ENCODE measurements at places on chromosomes 5 and 9.

DNA sequence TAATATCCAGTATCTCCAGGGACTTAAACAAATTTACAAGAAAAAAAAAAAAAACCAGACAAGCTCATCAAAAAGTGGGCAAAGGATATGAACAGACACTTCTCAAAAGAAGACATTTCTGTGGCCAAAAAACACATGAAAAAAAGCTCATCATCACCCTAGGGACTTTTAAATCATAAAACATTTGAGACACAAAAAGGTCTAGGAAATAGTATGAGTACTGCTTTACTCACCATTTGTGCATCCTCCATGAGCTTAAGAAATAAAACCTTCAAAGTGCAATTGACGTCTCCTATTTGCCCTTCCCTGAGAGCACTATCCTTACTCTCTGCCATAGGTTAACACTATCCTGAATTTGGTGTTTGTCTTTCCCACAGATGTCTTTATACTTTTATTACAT lies 193.7 kb upstream of the NREP start:
- no peak for DNase-seq

GRCh38 chr9:83675466-83675865 lies 32.3 kb downstream of the UBQLN1 start:
- DNase-seq, result no peak

DNA sequence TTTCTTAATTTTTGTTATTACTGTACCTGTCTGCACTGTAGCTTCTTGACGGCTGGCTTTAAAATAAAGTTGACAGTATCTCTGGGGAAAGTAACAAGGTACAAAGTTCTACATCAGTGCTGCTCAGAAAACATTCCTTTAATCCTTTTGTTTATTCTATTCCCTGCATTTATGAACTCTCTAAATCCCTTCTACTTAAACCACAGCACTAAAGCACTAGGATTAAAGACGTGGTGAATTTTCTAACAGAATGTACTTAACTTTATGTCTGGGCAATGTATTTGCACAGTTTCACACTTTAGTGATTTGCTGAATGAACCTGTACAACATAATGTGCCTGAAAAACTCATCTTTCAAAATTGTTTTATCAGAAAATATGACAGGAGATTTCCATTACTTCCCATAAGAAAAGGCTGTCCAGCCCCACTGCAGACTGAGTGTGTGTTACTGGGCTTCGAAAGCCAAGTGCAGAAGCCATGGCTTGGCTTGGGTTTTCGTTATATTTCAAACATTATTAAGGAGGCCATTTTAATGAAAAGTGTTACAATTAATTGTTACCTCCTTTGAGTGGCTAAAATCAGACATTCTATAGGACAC lies 43.8 kb downstream of the LHFPL2 start:
- DNase-seq, result no peak

GRCh38 chr9:23790351-23791260 lies 35.4 kb downstream of the ELAVL2 start:
- DNase-seq, result no peak

DNA sequence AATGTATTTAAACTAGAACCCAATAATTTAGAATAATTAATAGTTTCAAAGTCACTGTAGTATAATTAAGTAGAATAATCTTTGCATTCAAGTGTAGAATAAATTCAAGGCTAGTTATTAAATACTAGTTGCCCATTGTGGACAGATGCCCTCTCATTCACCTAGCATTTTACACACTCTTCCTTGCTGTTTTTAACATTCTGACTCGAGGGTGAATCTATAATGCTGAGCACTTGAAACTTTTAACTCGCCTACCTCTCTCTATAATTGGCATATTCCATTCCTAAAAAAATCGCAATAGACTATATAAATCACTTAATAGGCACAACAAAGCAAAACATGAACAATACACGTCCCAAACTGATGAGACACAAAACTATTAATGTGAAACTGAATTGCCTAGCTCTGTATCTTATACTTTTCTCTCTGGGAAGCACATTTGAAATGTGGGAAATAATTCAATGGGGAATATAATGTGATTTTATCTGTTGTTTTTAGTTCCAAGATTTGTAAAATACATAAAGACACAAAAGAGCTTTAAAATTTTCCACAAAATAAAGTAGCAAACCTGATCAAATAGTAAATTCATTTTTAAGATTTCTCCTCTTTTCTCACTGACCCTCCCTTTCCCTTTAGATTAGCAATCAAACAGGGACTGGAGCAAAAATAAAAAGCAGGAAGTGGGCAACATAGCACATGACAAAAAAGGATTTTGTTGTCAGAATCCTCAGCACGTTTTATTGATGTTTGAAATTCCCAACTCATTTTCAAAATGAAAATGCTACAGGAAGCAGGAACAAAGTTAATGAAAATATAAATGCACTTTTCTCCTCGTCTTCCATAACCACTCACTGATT lies 295.6 kb downstream of the PDE4D start:
- DNase-seq, result no peak

Measured in hepatic stellate cell (primary cell).